Suppressor macrophage treated with lipopolysaccharide for 4 hours (primary cell): ENCODE measurements at places on chromosomes 4 and X.

GRCh38 chr4:149008415-149009025, 566.3 kb upstream of the NR3C2 start:
- no peak for DNase-seq

GRCh38 chr4:159027535-159027934, 75.3 kb upstream of the RAPGEF2 start:
- DNase-seq = peak; percentile 33

GRCh38 chr4:65502131-65502701, 168.1 kb downstream of the EPHA5 start:
- no peak for DNase-seq

DNA sequence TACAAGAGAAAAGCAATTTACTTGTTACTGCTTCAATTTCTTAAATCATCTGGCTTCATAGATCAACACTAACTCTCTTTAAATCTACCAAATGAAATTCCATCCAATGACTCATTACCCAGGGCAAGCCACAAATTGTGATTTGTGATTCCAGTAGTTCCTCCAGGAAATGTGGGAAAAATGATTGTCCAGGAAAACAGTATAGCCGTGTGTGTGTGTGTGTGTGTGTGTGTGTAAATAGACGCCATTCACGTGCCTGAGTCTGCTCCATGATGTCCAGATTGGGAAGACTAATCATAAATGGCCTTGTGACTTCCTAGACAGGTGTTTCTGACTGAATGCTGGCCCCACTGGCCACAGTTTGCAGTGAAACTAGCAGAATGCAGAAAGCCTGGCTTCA, 121.3 kb downstream of the HS6ST2 start:
- DNase-seq = no peak

DNA sequence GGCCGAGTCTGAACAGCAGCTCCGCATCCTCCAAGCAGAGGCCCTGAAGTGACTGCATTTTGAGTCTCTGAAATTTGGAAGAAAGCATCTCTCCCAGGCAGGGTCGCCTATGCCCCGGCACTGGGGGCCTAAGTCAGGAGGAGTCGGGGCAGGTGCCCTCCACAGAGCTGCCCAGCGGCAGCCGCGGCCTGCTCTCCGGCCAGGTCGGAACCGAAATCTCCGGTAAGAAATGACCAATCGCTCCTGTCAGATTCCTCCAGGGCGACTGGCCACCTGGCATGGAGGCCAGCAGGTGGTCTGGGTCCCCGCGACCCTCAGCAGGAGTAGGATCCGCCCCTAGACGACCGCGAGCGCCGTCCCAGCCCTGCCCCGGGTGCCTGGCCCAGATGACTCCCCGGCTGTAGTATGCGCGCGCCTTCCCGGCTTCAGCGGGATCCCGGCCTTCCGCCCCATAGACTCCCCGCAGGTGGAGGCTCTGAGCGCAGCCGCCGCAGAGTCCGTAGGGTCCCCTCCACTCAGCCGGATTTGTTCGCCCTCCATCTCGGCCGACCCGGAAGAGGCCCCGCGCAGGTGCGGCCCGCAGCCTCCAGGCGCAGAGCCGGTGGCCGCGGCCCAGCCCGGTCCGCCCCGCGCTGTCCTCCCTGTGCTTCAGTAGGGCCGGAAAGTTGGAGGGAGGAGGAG, 1.5 kb downstream of the NKX1-1 start:
- no peak for DNase-seq

DNA sequence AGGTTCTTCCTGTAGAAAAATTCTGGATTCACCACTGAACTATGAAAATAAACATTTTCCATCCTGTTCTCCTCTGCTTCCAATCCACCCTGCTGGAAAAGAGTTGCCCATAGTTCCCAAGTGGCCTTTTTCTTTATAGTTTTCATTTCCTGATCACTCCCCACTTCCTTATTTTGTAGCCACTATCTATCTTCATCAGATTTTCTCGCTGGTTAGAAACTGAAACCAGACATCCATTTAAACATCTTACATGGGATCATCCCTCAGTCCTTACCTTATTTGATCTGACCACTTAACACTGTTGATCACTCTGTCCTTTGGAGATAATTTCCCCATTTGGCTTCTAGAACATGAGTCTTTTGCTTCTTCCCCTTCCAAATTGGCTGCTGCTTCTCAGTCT, 42.2 kb upstream of the SCOC start:
- DNase-seq = peak; percentile 58

DNA sequence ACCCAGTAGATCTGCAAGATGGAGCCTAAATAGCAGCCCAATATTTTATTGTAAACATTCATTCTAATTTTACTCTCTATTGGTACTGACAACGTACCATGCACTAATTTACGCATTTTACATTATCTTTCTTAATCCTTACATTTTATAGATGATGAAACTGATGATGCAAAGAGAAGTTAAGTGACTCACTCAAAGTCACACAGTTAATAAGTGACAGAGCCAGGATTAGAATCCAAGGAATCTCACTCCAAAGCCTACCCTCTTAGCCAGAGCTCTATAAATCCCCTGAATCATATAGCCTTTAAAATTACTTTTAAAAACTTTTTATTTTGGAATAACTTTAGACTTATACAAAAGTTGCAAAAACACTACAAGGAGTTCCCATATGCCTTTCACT, 37.6 kb downstream of the PHKA1 start:
- DNase-seq = no peak

DNA sequence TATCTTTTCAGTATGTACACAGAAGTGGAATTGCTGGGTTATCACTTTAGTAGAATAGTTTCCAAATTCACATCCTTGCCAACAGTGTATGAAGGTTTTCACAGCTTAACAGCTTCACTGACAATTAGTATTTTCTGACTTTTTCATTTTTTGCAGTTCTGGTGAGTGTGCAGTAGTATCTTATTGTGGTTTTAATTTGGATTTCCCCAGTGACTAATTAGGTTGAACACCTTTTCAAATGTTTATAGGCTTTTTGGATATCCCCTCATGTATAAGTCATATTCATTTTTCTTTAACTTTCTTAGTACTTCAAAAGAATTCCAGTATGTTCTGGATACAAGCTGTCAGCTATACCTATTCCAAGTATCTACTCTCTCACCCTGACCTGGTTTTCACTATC, 37.1 kb downstream of the BRCC3 start:
- DNase-seq = no peak

- no peak for DNase-seq
These were observed 223.9 kb upstream of the ANKRD50 start for GRCh38 chr4:124936427-124936826.

DNA sequence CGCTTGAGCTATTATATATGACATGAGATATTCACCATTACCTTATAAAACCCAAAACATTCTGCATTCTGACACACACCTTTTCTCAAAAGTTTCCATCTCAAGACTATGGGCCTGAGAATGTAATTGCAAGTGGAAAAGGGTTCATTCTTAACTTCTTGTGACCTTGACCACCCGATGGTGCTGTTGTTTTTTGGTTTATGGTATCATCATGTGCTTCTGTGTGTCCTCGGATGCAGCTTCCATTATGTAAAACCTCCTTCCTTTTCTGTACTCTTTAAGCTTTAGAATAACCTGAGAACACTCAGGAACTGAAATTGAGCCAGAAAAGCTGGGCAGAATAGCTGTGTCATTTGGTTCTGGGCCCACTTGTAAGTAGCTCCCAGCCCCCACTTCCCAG, 16.2 kb upstream of the PUDP start:
- DNase-seq = no peak

DNA sequence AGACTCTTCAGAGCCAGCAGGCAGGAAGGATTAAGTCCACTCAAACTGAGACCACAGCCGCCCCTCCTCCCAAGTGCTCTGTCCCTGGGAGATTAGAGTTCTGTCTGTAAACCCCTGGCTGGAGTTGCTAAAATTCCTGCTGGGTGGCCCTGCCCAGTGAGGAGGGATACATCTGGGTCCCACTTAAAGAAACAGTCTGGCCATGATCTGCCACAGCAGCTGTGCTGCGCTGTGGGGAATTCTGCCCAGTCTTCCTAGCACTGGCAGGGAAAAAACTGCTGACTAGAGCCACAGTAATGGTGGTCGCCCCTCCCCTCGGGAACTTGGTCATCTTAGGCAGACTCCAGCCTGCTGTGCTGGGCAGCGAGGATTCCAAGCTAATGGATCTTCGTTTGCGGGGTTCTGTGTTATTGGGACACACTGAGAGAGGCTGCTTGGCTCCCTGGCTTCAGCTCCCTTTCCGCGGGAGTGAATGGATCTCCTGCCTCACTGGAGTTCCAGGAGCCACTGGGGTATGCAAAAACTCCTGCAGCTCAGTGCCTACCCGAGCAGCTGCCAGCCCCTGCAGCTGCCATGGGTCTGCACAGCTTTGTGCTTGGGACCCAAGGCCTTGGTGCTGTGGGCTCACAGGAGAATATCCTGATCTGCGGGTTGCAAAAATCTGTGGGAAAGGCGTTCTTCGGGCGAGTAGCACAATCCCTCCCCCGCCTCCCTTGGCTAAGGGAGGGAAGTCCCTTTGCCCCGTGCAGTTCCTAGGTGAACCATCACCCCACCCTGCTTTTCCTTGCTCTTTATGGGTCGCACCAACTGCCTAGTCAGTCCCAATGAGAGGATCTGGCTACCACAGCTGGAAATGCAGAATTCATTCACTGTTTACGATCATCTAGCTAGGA, 15.7 kb downstream of the ZXDB start:
- DNase-seq = no peak

DNA sequence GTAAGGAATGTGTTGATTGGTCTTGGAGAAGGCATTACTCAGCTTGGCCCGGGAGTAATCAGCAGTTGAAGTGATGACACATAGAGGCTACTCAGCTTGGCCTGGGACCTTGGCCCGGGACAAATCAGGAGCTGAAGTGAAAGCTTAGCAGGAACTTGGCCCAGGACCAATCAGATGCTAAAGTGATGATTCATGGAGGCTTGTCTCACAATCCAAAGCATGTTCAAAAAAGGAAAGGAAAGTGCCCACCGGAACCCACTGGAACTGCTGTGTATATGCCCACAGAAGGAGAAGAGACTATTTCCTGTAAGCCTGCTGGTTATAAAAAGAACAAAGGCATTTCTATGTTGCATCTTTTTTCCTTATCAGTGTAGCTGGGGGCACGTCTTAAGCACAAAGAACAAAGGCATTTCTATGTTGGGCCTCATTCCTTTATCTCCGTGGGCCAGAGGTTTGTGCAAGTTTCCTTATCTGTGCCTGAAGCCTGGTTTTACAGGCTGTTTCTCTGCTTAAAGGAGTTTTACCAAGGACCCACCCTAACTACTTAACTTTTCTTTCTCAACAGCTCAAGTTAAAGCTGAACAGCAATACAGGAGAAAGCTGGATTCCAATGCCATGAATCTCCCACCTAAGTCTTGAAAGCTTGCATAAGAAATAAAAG, 1176.7 kb downstream of the NLGN4X start:
- DNase-seq = peak; percentile 61

GRCh38 chr4:72314869-72315268, 254.2 kb downstream of the ADAMTS3 start:
- no peak for DNase-seq

DNA sequence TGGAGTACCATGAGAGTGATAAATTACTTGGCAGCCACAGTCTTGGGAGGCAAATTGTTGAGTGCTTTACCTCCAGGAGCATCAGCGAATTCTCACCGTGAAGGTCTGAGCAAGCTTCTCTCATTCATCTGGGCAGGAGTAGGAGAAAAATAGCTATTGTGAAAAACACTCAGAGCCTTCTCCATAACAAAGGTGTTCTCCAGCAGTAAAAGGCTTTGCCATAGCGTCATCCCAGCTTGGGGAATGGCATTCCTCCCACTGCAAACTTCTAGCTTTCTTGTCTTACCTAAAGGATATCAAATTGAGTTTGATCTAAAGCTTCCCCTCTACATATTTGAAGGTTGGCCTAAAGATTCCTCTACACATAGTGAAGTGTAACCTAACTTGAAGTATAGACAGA, 29.8 kb upstream of the MAGEA11 start:
- no peak for DNase-seq

DNA sequence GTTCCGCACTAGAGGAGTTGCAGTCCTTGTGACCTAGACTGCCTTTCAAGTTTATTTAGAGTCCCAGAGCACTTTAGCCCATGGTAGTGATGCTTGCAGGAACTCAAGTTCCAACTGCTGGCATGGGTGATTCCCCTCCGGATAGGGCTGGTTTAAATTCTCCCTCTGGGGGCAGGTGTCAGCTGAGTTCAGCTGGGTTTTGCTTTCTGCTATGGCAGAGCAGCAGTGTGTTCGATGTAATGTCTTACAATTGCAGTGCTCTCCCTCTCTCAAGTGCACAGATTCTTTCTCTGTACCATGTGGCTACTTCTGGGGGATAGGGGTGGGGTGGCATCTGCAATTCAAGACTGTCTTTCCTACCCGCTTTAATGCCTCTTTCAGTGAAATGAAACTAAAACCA, 164.8 kb upstream of the ZIC3 start:
- no peak for DNase-seq

DNA sequence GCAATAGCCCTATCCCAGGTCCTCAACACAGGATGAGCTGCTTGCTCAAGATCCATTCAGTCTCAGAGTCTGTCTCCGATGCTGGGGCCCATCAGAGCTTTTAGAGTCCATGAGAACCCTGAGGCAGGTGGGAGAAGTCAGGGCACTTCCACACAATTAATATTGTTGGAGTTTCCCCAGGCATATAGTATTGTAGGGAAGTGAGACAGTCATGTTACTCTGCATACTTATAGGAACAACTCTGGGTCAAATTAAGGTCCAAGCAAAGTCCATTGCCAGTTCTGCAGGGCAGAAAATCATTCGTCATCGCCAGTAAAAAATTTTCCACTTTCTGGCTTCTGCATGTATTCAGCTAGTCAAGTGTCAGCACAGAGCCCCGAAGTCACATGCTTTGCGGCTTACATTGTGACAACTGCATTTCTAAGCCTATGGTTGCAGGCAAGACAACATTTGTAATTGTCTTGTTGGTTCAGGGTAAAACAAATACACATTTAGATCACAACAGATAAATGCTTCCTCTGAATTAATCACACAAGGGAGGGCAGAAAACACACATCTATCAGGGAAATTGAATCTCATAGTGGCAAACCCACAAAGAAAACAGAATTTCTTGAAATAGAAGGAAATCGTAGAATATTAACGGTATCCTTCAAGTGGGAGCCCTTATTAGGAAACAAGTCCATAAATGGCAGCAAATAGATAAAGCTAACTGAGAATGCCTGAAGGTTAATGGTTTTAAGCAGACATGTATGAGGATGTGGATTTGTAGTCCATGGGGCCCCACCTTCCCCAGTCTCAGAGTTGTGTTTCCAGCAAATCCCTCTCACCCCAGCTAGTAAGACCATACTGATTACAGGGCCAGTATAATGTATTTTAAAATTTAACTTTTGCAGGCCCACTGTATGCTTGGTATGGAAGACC, 412.1 kb upstream of the RASGEF1B start:
- peak; percentile 28 for DNase-seq

DNA sequence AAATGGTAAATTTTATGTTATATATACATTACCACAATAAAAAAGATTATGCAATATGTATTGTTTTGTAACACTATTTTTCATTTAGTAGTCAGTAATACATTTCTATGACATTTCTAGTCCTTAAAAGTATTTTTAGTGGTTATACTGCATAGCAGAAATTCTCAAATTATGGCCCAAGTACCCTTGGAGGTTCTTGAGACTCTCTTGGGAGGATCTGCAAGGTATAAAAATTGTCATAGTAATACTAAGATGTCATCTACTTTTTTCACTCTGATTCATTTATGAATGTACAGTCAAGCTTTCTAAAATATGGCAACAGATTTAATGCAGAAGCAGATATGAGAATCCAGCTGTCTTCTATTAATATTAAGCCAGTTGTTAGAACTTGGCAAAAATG, 138.6 kb upstream of the NAP1L5 start:
- no peak for DNase-seq

- no peak for DNase-seq
These were observed 466.6 kb downstream of the INPP4B start for GRCh38 chr4:142379277-142380051.

- DNase-seq = no peak
These were observed 198.8 kb upstream of the ANXA10 start for GRCh38 chr4:167893531-167893930.

- peak; percentile 75 for DNase-seq
These were observed 31.6 kb upstream of the LSM6 start for GRCh38 chr4:146143888-146144287.
